Putamen (tissue), 1 donor: ENCODE measurements at places on chromosomes 1 and 21.

GRCh38 chr1:150572918-150573647, 6.3 kb downstream of the MCL1 start:
- no peak for DNase-seq

DNA sequence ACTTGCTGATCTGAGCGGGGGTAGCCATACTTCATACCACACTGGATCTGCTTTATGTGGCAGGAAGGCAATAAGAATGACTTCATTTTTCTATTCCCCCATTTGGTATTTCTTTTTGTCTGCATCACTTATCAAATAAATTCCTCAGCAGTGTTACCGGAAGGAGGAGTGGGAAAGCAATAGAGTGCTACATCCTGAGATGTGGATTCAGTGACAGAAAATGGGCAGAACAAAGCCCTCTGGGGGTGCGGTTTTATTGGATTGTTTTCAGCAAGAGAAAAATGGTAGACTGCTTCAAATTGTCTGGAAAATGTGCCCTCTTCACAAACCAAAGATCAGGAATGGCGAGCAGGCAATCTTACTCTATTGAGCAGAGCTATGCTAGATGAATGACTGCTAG, 751.9 kb upstream of the NEGR1 start:
- no peak for DNase-seq

DNA sequence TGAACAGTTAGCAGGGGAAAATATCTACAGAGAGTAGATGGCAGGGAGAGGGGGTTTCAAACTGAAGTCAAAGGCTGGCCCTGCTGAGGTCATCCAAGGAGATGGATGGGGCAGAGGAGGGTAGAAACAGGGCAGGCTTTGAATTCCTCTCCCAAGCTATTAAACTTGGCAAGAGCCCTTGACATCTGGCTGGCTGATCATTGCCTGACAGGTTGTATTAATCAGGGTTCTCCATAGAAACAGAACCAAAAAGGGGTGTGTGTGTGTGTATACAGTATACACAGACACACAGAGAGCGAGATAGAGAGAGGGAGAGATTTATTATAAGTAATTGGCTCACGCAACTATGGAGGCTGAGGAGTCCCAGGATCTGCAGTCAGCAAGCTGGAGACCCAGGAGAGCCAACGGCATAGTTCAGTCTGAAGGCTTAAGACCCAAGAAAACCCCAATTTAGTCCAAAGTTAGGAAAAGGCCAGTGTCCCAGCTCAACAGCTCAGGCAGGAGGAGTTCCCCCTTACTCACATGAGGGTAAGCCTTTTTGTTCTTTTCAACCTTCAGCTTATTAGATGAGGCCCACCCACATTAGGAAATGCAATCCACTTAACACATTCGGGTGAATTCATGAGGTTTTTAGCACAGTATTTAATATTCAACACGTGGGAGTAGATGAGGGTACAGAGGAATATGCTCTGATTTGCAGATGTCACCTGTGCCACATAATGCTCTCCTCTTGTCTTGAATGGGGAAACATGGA, 46.7 kb upstream of the HAO2 start:
- DNase-seq: no peak

- DNase-seq: no peak
These were observed 20.6 kb downstream of the MYOG start for GRCh38 chr1:203065191-203065590.
